ENCODE measurements at places on chromosomes 12 and 14. TPM values are rescaled to one million over a fixed set of nuclear protein-coding genes. Genes with fewer than 3 reads are reported as not detected.

Gene PSMB5
- 77.9 TPM for total RNA-seq

Gene PLEKHD1
- 0.14 TPM for total RNA-seq

Gene SLC6A12
- 2.3 TPM for total RNA-seq

Gene HCAR1
- not detected for total RNA-seq

Measured in left colon (tissue), 2 donors.